Activated CD4-positive, alpha-beta T cell treated with anti-CD3 and anti-CD28 coated beads for 36 hours (primary cell): ENCODE measurements at places on chromosomes 7 and 10.

DNA sequence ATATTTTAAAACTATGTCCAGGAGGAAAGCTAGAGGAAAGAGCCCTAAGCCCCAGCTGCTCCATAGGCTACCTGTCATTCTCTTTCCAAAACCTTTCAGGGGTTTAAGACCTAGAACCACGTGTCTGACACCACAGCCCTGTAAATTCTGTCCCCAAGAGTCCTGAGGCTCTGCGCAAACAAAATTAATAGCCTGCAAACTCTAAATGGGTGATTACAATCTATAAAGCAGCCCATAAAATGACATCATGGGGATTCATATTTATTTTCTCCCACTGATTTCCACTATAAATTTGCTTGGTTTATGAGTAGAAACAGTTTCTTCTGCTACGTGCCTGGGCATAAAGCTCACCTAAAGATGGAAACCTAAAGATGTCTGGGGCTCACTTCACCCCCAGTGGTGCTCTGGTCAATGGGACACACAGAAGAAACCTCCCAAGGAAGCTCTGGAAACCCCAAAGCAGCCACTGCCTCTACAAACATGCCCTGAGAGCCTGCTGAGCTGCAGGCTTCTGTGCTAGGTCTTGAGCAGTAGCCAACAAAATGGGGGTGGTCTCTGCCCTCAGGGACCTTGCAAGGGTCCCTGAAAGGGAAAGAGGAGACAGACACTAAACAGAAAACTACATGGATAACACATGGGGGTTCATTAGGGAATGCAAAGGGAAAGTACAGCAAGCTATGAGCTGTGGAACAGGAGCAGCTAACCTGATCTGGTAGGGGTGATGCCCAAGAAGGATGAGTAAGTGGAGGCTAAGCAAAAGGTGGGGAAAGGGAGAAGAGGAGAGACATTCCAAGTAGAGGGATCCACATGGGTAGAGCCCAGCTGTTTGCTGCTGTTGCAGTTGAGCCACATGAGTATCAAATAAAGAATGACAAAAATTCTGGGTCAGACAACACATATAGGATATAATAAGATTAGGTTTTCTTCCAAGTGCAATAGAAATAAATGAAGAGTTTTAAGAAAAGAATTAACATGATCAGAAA is 331.7 kb downstream of the KCNMA1 start:
- DNase-seq = no peak

- peak; percentile 34 for DNase-seq
These were observed 12.1 kb upstream of the PDGFA start for GRCh38 chr7:531777-532176.

DNA sequence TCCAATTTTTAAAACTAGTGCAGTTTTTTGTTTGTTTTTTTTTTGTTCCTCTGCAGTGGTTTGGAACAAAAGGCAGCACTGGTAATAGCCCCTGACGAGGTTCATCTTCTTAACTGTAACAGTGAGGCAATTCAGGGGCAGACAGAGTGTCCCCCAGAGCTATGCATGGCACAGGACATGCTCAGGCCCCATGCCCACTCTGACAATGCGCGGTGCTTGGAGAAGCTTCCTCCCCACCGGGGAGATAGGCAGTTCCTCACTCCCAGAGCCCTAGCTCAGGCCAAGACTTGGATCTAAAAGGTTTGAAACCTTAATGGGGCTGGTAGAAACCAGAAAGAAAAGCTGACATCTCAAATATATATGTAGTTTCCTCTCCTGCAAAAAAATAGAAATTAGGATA is 17.9 kb upstream of the MPP7 start:
- DNase-seq = no peak

DNA sequence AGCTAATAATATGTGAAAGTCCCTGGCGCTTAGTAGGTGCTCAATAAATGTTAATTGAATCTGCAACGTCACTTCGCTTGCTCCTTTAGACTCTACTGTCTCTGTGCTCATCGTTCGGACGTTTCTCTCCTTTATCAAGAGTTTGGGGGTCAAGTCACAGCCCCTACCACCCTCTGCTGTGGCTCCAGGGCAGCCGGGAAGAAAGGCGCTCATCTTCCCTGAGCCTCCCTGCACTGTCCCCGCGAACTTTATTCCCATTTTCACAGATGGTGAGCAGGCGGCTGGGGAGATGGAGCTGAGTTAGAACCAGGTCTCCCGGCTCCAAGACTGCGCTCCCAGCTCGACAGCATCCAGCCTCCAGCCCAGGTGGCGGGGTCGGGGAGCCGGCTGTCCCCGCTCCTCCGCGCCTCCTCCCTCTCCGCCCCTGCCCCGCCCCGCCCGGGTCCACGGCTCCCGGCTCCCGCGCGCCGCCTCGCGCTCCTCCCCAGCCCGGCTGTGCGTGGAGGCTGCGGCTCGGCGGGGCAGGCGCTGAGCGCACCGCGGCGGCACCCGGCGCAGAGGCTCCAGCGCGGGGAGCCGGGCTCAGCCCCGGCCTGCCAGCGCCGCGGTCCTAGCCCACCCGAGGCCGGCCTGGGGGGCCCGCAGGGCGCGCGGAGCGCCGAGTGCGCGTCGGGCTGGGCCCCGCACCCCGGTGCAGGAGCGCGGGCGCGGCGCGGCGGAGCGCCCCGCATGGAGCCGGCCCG is at the start of gene CLEC2L:
TSS of gene CLEC2L (plus strand) at position 487 of the 743 bp plus-strand sequence. CDS start at position 730, 243 bp downstream.
- DNase-seq = peak; percentile 50

GRCh38 chr7:74337926-74338325 is 48.7 kb downstream of the CLIP2 start:
- DNase-seq = no peak

DNA sequence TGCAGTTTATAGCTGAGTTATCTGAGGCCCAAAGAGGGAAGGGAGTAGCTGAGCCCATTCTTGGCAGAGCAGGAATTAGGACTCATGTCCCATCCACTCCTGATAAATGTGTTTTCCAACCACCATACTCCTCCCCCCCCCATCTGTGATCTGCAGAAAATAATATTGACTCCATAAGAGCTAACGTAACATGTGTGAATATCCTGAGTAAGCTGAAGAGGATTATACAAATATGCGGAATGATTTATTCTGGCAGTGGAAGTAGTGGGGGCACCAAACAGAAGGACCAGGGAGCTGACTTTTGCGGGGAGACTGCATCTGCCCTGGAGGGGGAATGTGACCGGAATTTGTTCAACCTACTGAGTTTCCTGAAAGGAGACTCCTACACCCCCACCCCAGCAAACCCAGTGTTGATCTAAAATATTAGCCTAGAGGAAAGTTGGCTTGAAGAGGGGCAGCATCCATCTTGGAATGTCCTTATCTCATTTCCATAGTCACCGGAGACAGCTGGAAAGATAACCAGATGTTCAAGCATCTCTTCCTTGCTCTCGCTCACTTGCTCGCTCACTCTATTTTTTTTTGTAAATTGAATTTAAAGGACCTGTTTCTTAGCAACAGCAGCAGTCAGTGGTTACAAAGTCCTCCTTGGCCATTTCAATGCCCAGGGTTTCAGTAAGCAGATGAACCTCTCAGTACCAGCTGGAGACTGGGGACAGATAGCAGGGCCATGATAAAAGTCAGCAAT is 114.7 kb downstream of the RPS24 start:
- no peak for DNase-seq

GRCh38 chr7:39810204-39810642 is 139.8 kb upstream of the CDK13 start:
- no peak for DNase-seq

DNA sequence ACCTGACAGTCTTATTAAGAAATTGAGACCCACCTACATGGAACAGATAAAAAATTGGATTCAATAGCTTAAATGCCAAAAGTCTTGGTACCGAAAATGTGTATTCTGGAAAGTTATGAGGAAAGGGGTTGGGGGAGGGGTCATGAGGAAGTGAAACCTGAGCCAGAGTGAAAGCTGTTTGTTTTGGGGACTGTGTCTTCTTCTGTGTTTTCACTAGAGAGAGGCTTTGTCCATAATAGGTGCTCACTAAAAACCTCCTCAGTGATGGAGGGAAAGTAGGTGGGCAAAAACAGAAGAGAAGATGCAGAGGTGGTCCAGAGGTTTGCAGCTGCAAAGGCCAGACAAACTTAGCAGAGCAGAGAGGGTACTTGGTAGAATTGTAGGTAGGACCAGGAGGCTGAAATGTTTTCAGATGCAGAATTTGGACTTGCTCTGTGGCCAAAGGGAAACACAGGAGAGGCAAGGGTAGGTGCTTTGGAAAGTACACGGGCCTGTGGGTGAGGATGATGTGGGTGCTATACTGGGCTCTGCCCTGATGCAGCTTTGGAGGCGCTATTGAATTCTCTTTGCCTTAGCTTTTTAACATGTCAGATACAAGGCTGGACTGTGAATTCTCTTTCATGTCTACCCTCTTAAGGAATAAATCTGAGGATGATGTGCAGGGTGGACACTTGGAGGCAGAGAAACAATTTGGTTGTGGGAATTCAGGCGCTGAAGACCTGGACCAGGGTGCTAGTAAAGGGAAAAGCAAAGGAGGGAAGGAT is 254.6 kb downstream of the PTEN start:
- DNase-seq = peak; percentile 46

DNA sequence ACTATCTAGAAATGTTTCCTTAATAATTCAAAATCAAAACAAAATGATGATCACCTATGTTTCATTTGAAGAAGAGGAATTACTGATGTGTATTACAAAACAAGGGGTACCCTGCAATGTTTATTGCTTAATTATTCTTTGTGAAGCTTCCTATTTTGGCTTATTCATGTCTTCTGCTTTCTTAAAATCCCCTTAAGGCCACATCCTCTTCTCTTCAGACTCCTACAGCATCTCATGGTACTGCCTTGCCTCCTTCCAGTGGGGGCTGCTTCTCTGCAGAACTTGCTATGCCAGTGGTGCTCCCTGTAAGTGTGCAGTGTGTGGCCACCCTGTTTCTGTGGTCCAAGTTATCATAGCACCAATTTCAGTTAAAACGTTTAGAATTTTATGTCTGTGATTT is 35.0 kb downstream of the CCDC146 start:
- DNase-seq = peak; percentile 5

GRCh38 chr10:784403-785088 is 95.1 kb upstream of the DIP2C start:
- peak; percentile 89 for DNase-seq

DNA sequence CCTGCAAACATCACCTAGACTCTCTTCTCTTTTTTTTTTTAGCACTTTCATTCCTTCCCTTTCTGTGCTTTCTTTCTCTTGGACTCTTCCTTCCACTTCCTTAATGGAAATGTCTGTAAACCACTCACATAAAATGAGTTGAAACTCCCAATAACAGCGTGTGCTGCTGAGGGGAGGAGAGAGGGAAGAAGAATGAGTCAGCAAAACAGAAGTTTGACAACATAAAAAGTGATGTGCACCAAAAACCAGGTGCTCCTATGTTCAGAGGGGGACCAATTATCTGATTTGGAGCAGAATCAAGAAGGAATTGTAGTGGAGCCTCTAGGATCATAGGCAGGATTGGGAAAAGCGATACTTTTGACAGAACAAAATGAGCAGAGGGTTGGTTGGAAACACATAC is 712.1 kb upstream of the IGFBP3 start:
- DNase-seq = no peak

DNA sequence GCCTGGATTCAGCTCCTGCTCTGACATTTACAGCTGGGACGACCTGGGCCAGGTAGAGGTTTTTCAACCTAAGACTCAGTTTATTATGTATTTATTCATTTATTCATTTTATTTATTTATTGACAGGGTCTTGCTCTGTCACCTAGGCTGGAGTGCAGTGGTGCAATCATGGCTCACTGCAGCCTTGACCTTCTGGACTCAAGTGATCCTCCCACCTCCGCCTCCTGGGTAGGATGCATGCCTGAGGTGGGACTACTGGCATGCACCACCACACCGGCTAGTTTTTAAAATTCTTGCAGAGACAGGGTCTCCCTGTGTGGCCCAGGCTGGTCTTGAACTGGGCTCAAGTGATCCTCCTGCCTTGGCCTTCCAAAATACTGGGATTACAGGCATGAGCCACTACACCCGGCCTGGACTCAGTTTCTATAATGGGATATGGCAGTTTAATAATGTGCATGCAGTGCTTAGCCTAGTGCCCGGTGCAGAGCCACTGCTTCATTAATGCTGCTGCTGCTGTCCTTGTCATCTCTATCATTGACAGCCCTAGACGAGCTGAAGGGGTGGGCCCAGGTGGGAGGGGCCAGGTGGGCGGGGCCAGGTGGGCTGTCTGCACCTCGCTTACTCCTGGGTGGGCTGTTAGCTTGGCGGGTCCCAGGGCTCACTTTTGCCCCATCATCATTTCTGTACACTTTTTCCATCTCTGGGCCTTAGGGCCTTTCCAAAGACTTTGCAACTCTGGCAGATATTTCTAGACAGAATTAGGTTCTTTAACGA is 92.6 kb downstream of the LHPP start:
- no peak for DNase-seq

DNA sequence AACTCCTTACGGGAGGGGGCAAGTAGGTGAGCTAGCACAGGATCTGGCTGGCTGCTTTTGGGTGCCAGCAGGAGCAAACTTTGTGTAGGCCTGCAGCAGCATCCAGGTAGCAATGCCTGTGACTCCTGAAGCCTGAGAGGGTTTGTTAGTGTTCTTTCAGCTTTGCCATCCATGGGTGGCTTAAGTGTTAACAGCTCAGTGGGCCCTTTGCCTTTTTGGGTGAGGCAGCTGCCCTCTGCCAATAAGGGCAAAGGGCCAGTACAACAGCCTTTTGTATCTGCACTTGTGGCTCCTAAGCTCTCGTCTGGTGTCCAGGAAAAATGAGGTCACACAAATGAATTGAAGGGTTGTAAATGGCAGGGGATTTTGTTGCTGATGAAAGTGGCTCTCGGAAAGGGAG is 359.0 kb upstream of the CHRM2 start:
- DNase-seq = no peak

- peak; percentile 77 for DNase-seq
These were observed at the start of gene NKX2-3 for GRCh38 chr10:99532687-99533495. Gene NKX2-3, plus strand, starts transcription at chr10:99532942. Its CDS starts 190 bp downstream, at chr10:99533132.

DNA sequence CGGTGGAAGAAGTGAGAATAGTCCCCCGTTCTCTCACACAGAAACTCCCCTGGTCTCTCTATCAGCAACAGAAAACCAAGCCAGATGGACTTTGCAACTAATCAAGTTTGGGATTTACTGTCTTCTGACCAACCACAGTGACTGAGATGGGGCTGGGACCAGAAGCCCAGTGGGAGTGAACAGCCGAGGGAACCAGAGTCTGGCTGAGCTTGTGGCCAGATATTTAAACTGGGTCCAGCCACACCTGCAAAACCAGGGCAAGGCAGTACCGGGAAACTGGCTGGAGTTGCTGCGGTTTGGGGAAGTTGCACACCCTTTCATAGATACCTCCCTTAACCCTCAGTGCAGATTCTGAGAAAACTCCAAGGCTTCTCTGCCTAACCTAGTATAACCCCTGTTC is 6.0 kb downstream of the GSTK1 start:
- no peak for DNase-seq

DNA sequence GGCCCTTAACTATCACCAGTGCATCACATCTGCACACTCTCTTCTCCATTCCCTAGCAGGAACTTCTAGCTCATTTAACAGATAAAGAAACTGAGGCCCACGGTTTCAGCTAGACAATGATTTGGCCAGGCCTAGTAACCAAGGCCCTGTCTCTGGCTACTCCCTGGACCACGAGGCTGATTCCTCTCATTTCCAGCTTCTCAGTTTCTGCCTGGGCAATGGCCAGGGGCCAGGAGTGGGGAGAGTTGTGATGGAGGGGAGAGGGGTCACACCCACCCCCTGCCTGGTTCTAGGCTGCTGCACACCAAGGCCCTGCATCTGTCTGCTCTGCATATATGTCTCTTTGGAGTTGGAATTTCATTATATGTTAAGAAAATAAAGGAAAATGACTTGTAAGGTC is 13.5 kb downstream of the AQP1 start:
- DNase-seq = no peak

- DNase-seq = no peak
These were observed 13.5 kb upstream of the TSPAN13 start for GRCh38 chr7:16739863-16740622.

- no peak for DNase-seq
These were observed 311.1 kb upstream of the ADARB2 start for GRCh38 chr10:2048337-2048973.

- no peak for DNase-seq
These were observed 124.6 kb upstream of the MBL2 start for GRCh38 chr10:52897162-52897561.
